Fibroblast of mammary gland (primary cell): ENCODE measurements at places on chromosomes 13 and 19.
A peak's percentile ranks its signal among the peaks of the same experiment; 100 is the strongest.

DNA sequence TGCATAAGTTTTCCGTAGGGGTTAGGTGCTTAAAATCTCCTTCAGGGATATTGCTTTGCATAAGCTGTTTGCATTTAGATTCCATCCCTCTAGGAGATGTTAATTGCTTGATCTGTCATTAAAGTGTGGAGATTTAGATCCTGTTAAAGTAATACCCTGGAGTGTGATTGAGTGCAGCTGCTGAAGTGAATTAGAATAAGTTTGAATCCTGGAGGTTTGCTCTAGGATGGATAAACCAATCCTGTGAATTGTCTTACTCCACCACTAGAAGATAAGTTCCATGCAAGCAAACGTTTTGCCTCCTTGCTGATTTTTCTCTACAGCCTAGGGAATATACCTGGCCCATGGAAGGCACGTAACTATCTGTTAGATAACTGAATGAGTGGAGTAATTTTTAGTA is 1487.2 kb upstream of the PRR20A start:
- DNase-seq: no peak

GRCh38 chr19:18746401-18747325 is 44.4 kb downstream of the COMP start:
- no peak for DNase-seq

DNA sequence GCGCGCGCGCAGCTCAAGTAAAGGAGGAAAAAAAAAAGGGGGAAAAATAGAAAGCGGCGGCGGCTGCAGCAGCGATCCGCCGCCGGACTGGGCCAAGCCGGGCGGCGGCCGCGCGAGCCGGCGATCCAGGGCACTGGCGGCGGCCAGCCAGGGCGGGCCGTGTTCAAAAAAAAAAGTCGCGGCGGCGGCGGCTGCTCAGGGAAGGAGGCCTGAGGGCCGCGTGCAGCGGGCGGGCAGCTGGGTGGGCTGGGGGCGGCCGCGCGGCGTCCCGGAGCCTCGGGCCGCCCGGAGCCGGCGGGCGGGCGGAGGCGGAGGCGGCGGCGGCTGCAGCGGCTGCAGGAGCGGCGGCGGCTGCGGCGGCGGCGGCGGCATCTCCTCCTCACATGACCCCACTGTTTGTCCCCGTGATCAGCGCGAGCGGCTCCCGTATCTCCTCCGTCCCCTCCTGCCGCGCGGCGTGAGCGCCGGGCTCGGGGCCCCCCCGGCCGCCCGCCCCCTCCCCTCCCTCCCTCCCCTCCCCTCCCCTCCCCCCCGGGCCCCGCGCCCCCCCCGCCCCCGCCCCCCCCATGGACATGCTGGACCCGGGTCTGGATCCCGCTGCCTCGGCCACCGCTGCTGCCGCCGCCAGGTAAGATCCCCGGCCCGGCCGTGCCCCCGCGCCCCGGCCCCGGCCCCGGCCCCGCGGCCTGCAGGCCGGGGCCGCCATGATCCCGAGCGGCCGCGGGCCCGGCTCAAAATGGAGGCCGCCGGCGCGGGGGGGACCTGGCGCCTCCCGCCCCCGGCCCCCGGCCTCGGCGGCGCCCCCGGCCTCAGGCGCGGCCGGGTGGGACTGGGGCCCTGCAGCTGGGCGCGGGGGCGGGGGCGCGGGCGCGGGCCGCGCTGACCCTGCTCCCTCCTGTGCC is at the start of gene USF2:
TSS of gene USF2 (plus strand) at position 427 of the 902 bp plus-strand sequence. CDS start at position 567, 140 bp downstream.
- peak; percentile 59 for DNase-seq

DNA sequence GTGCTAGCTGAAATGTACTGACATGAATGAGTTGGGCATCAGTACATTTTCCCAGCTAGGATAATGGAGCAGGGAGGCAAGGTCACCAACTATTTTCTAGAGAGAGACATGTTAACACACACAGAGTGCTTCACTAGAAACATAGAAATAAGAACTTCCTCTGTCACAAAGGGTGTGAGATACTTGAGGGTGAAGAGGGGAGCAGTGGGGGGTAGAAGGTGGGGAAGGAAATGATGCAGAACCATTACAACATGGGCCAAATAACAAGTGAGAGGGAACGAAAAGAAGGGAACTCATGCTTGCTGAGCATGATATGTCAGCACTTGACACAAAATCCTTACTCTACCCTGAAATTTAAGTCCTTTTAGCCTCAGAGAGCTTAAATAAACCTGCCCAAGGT is 87.8 kb upstream of the RFC3 start:
- no peak for DNase-seq

GRCh38 chr13:102504002-102504401 is 92.8 kb upstream of the TPP2 start:
- no peak for DNase-seq

DNA sequence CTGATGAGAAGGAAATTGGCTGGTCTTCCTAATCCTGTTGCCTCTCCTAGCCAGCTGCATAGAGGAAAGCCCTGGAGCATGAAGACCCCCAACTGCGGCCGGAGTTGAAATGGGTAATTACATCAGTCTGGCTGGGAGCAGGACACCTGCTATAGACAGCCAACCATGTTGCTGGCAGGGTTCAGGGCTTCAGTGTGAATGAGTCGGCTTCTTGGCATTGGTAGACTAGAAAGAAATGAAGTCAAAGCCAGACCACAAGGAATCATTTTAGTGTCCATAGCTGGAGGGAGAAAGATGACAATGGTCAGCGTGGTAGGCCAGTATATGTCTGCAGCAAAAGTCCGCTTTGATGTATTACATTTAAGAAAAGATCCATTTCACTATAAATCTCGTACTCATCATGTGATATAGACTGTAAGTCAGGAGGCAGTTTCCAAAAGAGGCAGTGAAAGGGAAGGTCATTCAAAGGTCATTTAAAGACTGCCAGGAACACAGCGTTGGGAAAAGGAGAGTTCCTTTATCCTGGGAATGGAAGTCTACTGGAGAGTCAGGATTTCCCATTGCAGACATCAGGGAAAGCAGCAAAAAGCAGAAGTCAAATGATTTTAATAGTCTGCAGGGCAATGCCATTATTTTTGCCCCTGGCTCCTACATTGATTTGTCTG is 262.7 kb downstream of the DNAJC15 start:
- DNase-seq: peak; percentile 72

DNA sequence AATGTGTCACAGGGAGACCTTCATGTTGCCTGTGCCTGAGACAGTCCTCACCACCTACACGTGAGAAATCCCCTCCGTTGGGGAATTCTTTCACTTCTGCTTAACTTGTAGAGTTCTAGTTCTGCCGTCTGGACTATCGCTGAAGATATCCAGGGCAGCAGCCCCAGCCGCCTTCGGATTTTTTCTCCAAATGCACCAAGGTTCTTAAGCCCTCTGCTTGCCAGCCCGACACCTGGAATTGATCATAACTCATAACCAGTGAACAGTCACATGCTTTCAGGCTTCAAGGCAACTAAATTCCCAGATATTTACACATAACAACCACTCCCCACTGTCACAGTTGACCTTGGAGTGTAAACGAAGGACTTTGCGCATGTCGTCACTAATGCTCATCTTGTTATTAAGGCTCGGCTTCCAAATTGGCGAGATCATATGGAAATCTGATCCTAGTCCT is 114.4 kb downstream of the RAB20 start:
- DNase-seq: peak; percentile 95

GRCh38 chr19:44744871-44745332 is 3.6 kb upstream of the BCL3 start:
- DNase-seq: peak; percentile 47

DNA sequence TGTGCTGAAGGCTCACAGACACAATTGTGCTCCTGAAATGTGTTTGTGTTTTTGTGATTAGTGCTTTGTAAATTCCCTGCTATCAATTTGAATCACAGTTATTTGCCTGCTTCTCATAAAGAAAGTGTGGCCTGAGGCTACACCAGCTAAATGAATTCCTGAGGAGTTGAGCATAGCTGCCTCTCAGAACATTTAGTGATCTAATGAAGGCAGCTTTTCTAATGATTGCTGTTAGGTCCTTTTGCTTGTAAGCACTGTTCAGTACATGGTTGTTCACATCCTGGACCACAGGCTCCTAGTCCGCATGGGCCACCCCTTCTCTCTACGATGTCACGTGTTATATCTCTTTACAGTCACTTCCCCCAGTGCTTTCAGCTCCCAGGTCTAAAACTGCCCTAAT is 238.2 kb downstream of the B3GLCT start:
- no peak for DNase-seq

DNA sequence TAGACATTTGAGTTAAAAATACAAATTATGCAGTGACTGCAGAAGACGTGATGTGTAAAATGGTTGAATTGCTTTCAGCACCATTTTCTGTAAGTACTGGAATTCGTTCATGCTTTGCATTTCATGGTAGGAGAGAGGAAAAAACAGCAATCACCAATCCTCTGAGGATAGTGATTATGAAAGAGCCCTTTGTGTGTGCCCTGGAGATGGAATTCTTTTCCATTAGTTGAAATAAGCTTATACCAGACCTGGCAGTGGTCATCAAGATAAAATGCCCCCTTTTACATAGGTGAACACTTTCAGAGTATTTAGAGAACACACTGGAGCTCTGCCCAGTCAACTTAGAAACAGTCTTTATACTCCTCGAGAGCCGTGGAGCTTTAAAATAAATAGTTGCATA is 1.7 kb downstream of the CNMD start:
- no peak for DNase-seq

DNA sequence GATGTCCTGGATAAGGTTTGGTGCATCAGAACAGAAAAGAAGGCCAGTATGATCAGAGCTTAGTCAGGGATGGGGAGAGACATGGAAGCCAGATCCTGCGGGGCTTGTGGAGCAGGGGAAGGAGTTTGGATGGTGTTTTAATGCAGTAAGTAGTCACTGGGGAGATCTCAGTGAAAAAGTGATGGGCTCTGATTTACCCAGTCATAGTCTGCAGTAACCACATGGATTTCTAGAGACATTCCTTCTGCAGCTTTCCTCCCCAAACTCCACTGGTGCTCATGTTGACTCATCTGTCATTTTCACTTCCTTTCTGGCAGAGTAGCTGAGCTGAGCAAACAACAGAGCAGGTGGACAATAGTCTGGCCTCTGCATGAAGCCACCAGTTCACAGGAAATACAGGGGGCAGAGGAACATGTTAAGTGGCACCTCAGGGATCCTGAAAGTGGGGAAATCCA is 144.1 kb downstream of the DPF1 start:
- peak; percentile 92 for DNase-seq

DNA sequence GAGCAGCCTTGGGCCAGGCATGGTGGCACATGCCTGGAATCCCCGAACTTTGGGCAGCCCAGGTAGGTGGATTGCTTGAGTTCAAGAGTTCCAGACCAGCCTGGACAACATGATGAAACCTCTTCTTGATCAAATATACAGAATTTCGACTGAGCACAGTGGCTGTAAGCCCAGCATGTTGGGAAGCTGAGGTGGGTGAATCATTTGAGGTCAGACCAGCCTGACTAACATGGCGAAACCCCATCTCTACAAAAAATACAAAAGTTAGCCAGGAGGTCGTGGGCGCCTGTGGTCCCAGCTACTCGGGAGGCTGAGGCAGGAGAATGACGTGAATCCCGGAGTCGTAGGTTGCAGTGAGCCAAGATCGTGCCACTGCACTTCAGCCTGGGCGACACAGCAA is 8.0 kb upstream of the NLRP7 start:
- DNase-seq: peak; percentile 1

GRCh38 chr13:33307843-33308242 is 22.3 kb upstream of the STARD13 start:
- DNase-seq: peak; percentile 44

- no peak for DNase-seq
Observed at GRCh38 chr19:33408538-33409434, 35.3 kb downstream of the CEBPG start.

- DNase-seq: no peak
Observed at GRCh38 chr13:63629591-63629990, 2213.9 kb upstream of the PCDH20 start.

DNA sequence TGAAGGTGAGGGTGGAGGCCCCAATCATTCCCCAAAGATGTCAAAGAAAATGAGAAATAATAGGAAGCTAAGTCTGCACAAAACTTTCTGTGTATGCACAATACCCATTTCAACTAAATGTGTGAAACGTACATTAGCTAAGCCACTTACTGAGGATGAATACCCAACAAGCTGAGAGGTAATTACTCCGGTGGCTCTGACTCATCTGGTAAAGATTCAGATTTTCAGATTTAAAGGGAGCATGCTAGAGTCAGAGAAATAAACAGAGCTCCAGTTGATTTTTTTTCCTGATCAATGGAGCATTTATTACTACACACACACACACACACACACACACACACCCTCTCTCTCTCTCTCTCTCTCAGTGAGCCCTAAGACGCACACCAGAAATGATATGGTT is 194.8 kb upstream of the ARGLU1 start:
- DNase-seq: no peak

DNA sequence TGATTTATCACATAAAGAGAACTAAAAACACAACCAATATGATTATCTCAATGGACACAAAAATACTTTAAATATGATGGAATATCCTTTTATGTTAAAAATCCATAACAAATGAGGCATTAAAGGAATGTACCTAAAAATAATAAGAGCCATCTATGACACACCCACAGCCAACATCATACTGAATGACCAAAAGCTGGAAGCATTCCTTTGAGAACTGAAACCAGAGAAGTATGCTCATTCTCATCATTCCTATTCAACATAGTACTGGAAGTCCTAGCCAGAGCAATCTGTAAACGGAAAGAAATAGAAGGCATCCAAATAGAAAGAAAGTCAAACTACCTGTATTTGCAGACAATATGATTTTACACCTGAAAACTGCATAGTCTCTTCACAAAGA is 671.0 kb downstream of the SLITRK1 start:
- DNase-seq: peak; percentile 37

DNA sequence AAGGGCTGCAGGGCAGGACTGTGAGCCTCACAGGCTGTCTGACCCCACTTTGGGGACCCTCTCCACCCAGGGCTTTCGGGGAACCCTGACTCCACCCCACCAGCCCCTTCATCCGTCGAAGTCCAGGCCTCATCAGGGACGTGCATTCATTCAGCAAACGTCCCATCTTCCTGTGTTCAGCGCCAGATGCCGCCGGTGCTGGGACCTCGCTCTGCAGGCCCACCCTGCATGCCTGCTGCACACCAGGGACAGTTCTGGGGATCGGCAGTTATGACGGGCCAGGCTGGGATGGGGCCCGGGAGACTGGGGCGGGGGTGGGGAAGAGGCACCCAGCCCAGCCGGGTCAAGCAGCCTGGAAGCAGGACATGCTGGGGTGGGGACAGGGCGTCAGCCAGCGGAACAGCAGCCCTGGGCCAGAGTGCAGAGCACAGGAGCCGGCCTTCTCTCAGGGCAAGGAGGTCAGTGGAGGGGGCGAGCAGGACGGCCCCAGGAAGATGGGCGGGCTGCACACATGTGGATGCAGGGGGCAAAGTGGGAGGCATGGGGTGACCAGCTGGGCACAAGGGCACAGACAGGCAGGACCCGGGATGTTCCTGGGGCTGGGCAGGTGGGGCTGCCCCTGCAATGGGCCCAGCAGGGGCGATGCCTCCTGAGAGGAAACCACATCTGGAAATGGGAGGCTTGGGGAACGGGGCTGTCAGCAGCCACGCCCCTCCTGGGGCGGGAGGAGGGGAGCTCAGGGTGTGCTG is 5.1 kb downstream of the GAMT start:
- no peak for DNase-seq

GRCh38 chr13:94713561-94714182 is 1.3 kb upstream of the SOX21 start:
- DNase-seq: no peak
